ENCODE measurements at places on chromosomes 3 and 15.

DNA sequence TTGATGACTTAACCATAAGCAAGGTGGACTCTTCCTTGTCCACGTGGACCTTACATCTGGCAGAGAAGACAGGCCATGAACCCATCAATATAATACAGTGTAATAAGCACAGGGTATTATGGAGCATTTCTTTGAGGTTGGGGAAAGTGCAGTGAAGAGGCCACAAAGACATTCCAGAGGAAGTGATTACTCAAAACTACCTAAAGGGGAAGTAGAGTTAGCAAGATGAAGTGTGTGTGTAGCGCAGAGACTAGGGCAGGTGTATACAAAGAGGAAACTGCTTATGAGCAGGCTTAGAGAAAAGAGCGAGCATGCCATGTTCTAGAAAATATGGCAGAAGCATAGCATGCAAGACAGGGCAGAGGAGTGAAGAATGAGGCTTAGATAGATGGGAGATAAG lies 17.9 kb downstream of the CP start:
- DNase-seq = no peak

- no peak for DNase-seq
These were observed 615.6 kb upstream of the ADAMTS9 start for GRCh38 chr3:65303431-65303830.

- no peak for DNase-seq
These were observed 69.8 kb upstream of the BOC start for GRCh38 chr3:113141543-113141942.

DNA sequence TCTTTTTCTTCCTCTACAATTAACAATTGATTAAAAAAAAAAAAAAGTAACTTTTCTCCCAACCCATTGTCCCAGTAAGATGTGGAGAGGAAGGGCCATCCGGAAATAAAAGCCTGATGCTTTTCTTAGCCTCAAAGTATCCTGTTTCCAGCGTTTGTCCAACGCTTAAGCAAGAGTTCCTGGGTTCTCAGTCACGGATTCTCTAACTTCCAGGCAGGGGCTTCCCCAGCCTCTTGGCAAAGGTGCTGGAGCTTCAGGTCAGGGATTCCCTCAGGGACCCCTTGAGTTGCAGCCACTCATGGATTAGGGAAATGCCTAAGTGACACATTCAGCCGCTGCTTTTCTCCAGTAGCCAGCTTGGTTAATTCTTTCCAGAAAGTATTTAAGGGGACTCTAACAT lies 22.3 kb upstream of the C2CD4B start:
- no peak for DNase-seq

DNA sequence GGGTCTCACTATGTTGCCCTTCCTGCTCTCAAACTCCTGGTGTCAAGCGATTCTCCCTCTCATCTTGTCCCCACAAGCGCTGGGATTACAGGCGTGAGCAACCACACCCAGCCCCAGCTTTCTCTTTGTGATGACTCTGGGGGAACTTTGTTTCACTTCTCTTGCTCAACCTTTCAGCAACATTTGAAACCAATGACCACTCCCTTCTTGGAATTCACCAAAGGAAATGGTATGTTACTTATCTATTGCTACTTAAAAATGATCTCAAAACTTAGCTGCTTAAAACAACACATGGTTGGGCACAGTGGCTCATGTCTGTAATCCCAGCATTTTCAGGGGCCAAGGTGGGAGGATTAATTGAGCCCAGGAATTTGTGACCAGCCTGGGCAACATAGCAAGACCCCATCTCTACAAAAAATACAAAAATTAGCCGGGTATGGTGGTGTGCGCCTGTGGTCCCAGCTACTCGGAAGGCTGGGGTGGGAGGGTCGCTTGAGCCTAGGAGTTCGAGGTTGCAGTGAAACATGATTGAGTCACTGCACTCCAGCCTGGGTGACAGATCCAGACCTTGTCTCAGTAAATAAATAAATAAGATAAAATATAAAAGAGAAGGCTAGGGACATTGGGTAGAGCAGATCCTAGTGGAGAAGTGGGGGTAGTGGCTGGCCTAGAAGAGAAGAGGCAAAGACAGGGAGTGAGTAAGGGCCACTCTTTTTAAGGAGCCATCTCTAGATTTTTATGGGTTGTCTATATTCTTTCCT lies 10.3 kb upstream of the COPG1 start:
- DNase-seq = no peak

- DNase-seq = no peak
These were observed 26.1 kb upstream of the MFSD1 start for GRCh38 chr3:158775426-158776410.

Data from stimulated activated CD8-positive, alpha-beta memory T cell treated with anti-CD3 and anti-CD28 coated beads, Interleukin-7, amount 100 ng/mL, for 1 hour (primary cell).